ENCODE measurements at places on chromosomes 7 and 10.
A peak's percentile ranks its signal among the peaks of the same experiment; 100 is the strongest.

DNA sequence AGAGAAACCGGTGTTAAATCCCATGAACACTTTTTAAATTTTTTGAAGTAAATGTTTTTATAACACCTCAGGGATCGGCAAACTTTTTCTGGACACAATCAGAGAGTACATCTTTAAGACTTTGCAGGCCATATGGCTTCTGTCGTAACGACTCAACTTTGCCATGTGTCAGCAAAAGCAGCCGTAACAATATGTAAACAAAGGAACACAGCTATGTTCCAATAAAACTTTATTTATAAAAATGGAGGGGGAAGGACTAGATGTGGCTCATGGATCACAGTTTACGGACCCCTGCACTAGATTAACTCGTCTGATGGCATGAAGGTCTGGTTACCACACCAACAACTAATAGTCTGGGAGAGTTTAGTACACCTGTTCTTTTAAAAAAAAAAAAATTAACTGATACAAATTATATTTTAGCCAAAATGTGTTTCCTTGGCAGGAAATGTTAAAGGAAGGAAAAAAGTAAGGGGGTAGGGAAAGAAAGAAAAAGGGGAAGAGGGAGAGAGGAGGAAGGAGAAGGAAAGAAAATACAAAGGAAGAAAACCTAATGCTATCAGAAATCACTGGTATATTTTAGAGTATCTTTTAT, 50.2 kb downstream of the ABI1 start:
- no peak for DNase-seq

- no peak for DNase-seq
Measured at GRCh38 chr7:132446260-132446659, 130.0 kb downstream of the PLXNA4 start.

- no peak for DNase-seq
Measured at GRCh38 chr10:127738512-127739424, 1.8 kb downstream of the FOXI2 start.

- DNase-seq = no peak
Measured at GRCh38 chr7:34453150-34453549, 204.9 kb upstream of the NPSR1 start.

- DNase-seq = no peak
Measured at GRCh38 chr7:114488696-114489095, 74.1 kb downstream of the FOXP2 start.

DNA sequence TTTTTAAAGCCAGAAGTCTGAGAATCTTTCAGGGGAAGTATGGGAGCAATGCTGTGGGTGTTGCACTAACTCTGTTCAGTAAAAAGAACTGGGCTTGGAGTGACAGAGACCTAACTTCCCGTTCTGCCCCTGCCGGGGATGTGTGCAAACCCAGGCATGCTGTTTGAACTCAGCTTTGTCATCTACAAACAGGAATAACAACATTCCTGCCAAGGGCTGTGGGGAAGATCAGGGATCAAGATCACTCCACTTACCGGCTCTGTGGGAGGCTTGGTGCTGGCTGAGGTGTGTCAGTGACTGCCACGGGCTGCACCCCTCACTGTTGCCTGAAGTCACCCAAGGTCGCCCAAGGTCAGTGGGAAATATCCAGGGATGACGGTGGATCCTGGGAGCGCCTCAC, 23.1 kb upstream of the DRGX start:
- DNase-seq = no peak

GRCh38 chr7:11436316-11436715, 395.7 kb downstream of the THSD7A start:
- no peak for DNase-seq

DNA sequence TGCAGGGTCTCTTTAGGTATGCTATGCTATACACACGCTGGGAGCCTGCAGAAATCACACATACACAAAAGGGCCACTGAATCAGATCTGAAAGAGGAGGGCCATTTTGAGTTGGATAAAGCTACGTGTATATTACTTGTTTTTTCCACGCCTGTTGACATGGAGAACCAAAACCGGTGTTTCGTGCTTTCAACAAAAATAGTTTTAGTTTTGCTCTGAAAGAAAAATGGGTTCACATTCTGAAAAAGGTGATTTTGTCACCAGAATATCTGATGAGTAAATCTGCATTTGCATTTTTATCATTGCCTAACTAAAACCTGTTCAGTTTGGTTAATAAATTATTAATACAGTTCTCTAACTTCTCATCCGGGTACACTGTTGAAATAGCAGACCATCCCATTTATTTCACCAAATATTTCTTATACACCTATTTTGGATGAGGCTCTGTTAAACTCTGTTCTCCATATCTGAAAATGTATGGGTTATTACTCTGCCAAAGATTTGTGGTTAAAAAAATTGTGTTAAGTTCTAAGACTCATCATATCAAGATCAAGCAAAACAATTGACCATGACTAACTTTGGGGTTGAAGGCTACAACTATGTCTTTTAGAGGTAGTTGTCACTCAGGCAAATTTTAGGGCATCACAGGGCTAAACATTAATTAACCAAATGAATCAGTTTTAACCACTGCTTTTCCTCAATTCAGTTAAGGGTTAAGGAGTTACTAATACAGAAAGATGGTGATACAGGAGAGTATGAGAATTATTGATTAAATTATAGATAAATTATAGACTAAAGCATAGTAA, 101.2 kb upstream of the RPA3 start:
- no peak for DNase-seq

DNA sequence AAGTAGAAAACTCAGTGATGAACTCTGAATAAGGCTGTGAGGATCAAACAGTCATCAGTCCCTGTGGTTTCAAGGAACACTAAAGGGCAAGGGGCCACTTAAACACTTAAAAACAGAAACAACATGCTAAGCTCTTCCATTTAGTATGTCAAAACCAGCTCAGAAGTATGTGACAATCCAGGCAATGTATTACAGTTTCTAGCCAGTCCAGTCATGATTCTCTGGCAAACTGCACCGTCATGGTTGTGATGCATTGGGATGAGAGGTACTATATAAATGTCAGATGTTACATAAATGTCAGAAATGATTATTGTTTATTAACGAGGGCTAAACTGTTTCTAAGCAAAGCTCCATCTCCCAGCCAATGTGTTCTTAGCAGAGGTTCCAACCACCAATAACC, 4.7 kb upstream of the CREB5 start:
- DNase-seq = no peak

- no peak for DNase-seq
Measured at GRCh38 chr10:89502549-89502948, 32.8 kb downstream of the SLC16A12 start.

GRCh38 chr10:75094465-75094864, 17.0 kb upstream of the SAMD8 start:
- no peak for DNase-seq

- no peak for DNase-seq
Measured at GRCh38 chr10:71920540-71921323, 43.5 kb upstream of the CHST3 start.

GRCh38 chr10:43244783-43245182, 22.1 kb downstream of the RASGEF1A start:
- no peak for DNase-seq

DNA sequence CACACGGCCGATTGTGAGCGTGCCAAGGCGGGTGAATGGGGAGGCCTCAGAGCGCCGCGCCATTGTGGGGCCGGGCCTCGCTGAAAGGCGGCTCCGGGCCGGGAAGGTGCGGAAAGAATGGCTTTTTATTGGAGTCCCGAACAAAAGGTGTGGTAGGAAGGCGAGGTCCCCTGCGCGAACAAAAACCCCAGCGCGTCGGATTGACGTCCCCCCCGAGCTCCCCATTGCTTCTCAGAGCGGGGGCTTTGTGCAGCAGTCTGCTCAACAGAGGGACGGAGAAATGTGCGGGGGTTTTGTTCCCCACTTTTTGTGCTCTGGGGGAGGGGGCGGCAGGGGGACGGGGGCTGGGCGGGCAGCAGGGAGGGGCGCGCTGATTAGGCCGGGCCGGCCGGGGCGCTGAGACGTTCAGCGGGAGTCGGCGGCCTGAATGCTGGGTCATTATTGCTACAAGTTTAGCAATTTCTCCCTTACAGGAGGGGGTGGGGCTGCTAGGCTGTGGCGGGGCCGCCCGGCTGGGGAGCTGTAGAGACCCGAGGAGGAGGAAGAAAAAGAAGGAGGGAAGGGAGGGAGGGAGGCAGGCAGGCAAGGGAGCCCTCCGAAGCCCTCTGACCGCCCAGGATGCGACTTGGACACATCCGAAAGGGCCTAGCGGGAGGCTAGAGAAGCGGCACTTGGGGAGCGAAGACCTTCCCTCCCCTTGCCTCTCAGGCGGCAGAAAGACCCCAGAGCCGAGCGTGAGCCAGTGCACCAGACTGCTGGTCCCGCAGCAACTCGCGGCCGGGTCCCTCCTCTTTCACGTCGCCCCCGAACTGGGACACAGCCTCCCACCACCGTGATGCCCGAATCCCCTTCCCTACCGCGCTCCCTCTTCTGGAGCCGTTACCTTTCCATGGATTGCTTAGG, 4.6 kb downstream of the NKX2-3 start:
- DNase-seq = no peak

DNA sequence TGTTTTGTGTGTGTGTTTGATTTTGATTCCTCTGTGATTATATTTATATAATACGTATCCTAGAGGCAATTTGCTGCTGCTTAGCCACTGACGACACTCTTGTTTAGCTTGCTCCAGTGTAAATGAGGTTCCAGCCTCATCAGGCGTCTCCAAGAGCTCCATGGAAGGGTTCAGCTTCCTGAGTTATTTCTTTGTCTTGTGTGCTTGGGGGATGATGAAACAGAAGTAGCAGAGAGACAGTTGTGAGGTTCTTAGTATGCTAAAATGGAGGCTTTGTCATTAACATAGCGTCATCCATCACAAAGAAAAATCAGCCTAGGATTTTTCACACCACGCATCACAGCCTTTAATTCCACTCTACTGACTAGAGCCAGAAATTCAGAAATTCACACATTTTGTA, 85.1 kb downstream of the KLF6 start:
- no peak for DNase-seq

GRCh38 chr7:27251136-27251651, 8.6 kb downstream of the EVX1 start:
- DNase-seq = no peak

- DNase-seq = no peak
Measured at GRCh38 chr10:98076086-98076485, 45.7 kb upstream of the CRTAC1 start.

DNA sequence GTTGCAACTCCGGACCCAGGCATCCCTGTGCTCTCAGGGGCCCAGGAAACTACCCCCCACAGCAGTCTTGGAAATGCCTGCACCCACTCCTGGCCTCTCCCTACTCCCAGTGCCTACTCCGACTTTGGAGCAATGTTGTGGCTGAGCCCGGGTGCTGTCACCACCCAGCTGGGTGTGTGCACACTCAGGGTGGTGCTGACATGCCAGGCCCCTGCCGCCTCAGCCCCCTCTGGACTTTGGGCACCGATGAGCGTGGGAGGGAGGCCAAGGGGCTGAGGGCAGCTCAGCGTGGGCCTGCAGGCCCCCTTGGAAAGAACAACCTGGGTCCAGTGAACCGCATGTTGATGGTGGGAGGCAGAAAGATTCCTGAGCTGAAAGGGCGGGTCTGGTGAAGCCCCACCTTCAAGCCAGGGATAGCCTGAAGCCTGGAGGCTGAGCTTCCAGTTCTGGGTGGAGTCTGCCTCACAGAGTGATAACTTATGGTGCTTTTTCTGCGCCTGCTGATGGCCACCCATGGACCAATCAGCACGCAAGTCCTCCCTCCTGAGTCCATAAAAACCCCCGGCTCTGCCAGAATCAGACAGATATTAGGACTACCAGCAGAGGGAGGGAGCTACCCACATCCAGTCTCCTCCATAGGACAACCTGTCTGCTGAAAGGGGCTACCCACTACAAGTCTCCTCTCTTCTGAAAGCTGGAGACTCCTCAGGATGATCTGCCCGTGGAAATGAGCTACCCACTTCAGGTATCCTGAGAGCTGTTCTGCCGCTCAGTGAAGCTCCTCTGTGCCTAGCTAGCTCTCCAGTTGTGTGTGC, 380.4 kb upstream of the SORCS1 start:
- no peak for DNase-seq

DNA sequence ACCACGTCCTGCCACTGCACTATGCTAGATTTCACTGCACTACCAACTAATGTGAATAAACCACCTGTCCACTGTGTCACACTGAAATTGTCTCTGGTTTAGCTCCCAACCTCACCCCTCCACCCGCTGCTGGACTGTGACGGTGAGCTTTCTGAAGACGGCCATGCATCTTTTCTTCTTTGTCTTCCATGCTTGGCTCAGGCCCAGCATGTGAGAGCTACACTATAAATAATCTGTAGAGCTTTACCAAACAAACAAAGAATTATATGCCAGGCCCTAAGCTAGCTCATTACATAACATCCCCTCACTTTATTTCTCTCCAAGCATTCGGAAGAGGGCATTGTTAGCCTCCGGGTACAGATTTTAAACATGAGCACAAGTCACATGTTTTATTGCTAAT, 633.2 kb downstream of the TNS3 start:
- no peak for DNase-seq

DNA sequence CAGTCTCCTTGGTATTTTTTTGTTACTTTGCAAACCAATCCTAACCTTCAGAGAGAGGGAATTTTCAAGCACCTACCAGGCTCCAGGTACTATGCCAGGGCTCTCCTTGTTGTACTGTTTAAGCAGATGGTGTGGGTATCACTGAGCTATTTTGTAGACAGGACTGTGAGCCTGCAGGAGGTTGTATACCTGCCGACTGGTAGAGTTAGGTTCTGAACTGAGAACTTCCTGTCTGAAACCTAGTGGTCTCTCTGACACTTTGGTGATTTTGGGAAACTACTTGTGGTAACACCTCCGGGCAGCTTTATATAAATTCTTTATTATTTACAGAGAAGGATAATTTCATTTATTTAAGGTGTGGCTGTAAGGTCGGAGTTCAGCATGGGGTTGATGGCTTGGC, 4.6 kb downstream of the ZNF853 start:
- DNase-seq = no peak

DNA sequence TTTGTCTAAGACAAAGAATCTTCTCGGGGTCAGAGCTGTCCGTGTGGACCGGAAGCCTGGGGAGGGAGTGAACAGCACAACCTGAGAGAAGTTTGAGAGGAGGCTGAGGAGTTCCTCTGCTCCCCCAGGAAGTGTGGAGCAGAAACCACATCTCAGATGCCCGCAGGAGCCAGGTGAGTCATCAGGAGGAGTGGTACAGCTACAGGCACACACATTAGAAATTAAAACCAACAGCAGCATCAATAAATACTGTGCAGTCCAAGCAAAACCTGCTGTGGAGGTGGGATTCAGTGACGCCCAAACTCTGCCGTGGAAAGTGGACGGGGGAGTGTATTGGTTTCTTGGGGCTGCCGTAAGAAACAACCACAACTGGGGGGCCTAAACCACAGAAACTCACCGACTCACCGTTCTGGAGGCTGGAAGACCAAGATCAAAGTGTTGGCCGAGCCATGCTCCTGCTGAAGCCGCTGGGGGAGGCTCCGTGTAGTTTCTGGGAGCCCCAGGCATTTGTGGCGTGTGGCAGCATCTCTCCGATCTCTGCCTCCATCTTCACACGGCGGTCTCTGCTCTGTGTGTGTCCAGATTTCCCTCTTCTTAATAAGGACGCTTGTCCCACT, 31.2 kb upstream of the GARS1 start:
- no peak for DNase-seq

- DNase-seq = no peak
Measured at GRCh38 chr7:38328814-38329213, 55.4 kb upstream of the TARP start.

- peak; percentile 81 for DNase-seq
Measured at GRCh38 chr7:114418117-114418516, 3.5 kb downstream of the FOXP2 start.

All from NCI-H1930 (cell line).